ENCODE measurements at places on chromosomes 5 and 9. TPM values are rescaled to one million over a fixed set of nuclear protein-coding genes. Genes with fewer than 3 reads are reported as not detected.

DNA sequence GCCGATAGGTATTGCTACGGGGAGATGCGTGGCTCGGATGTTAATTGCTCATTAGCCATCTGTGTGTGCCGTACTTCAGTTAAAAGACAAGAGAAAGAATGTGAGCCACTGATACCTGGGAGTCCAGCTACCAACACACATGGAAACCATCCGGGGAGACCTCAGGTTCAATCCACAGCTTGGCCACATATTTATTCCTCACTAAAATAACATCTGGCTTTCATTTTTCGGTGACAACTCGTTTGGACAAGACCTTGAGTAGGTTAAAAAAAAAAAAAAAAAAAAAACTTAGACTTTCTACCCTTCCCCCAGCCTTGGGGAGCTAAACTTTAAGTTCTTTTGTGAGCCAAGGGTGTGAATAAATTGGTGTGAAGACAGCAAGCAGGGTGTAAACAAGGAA is 84.1 kb downstream of the SLIT3 start:
- no peak for DNase-seq

GRCh38 chr9:73549991-73550390 is 398.3 kb downstream of the ANXA1 start:
- no peak for DNase-seq

GRCh38 chr9:100011062-100011681 is 87.6 kb downstream of the ERP44 start:
- DNase-seq: peak; percentile 29

DNA sequence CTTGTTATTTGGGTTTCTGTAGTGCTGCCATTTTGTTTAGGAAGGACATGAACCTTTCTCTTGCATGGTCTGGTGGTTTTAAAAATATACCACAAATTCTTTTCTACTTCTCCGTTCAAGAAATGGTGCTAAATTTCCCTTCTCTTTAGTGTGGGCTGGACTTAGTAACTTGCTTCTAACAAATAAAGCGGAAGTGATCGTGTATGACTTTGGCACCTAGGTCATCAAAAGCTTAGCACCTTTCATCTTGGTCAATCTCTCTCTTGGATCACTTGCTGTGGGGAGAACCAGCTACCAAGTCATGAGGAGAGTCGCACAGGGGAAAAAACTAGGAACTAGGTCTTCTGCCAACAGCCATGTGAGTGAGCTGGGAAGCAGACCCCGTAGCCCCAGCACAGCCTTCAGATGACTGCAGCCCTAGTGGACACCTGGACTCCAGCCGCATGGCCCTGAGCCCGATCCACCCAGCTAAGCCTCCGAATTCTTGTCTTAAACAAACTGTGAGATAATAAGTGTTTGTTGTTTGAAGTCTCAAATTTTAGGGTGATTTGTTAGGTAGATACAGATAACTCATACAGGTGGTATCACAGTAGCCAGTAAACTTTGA is 87.7 kb upstream of the CKMT2 start:
- DNase-seq: no peak

- no peak for DNase-seq
Measured at GRCh38 chr5:78482948-78483347, 122.5 kb downstream of the SCAMP1 start.

- DNase-seq: no peak
Measured at GRCh38 chr9:95609426-95609825, 92.7 kb upstream of the PTCH1 start.

The SMIM33 gene
- 0.05 TPM for polyA plus RNA-seq

The RAPGEF1 gene
- 40.2 TPM for polyA plus RNA-seq

The INSL4 gene
- not detected for polyA plus RNA-seq

The MYORG gene
- 9.3 TPM for polyA plus RNA-seq

The SPINK4 gene
- not detected for polyA plus RNA-seq

The PLPP7 gene
- polyA plus RNA-seq: 1.9 TPM

The CCIN gene
- 0.42 TPM for polyA plus RNA-seq

The FSTL4 gene
- 0.91 TPM for polyA plus RNA-seq

The ASS1 gene
- 281 TPM for polyA plus RNA-seq

Measured in left kidney (tissue), 8 donors.